Stimulated activated memory B cell treated with anti-CD40 and anti-IgM and Interleukin-4, amounts not matched to agents 10 μg/mL and 1 μg/mL and 100 μg/mL, for 72 hours (primary cell): ENCODE measurements at places on chromosomes 5 and 9.
A peak's percentile ranks its signal among the peaks of the same experiment; 100 is the strongest.

DNA sequence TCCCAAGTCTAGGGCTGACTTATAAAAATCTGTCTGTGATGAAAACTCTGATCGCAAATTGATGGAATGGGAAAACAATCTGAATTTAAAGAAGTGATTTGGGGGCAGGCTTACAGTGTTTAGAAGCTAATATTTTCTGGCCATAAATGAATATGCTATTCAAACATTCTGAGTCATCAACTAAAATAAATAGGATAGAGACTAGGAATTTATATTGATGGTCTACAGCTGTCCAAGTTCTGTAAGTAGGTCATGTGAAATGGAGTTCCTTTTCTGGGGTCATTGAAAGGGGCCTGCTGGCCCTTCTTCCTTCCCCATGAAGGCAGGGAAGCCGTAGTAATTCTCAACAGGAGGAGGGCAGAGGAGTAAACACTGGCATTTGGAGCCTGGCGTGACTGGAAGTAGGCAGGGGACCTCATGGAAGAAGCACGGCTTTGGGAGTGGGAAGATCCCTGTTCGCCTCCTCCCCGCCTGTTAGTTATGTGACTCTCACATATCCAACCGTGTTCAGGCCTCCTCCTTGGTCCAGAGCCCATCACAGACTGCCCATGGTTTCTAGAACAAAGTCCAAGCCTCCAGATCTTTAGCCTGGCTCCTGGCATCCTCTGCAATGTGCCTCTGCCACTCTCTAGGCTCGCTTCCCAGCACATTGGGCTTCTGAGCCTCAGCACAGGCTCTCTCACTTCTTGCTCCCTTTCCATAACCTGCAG is 31.7 kb downstream of the ALG2 start:
- ATAC-seq, result no peak

GRCh38 chr9:8115570-8115969 is 316.0 kb upstream of the DMAC1 start:
- peak; percentile 87 for ATAC-seq

- ATAC-seq, result no peak
These were observed 122.0 kb downstream of the PRDM9 start for GRCh38 chr5:23629396-23629795.

DNA sequence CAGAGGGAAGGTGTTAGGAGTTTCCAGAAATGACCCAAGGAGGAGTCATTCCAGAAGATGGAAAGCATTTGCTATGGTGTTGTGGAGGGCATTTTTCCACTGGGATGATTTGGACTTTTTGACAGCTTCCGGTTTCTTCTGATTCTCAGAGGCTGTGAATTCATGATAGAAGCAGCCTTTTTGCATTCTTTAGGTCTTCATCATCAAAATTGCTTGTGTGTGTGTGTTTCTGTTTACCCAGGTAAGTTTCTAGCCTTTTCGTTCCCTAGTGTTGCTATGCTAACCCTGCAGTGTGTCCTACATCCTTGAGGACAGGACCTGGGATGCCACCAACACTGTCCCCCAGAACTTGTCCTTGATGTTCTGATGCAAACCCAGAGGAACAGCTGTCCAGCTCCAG is 19.6 kb downstream of the IRX1 start:
- ATAC-seq, result no peak

- no peak for ATAC-seq
These were observed 15.3 kb downstream of the PLPP7 start for GRCh38 chr9:131304676-131305355.

DNA sequence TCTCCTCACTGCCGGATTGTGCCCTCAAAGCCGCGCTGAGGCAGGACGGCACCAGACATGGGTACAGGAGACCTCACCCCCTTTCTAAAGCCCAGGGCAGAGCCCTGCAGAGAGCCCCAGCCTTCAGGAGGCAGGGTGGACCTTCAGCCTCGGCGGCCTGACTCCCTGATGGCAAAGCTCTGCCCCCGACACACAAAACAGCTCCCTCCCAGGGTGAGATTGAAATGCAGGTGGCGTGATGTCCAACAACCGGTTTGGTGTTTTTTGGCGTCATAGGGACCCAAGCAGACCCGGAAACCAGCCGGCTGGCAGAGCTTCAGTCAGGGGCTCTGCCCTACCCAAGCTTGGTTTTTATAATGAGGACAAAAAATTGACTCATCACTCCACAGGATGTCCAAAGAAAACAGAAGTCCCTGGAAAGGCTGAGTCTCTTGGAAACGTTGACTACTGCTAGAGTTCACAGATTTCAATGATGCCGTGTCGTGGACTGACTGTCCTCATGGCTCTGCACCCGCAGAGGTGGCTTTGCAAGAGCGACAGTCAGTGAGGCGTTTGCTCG is 275.2 kb upstream of the IRX1 start:
- ATAC-seq, result no peak

GRCh38 chr5:73974871-73975360 is 348.9 kb downstream of the ARHGEF28 start:
- ATAC-seq, result no peak

DNA sequence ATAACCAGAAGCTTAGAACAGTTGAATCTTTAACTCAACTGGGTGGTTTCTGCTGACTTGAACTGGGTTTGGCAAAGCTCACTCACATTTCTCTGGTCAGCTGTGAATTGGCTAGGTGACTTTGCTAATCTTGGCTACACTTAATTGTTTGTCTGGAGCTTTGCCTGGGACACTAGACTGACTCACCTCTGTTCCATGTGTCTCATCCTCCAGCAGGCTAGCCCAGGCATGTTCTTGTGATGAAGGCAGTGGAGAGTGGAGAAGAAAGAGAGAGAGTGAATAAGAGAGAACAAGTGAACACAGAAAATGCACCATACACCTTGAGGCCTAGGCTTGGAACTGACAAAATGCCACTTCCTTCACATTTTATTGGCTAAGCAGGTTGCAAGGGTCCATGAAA is 32.6 kb downstream of the SPATA31D1 start:
- ATAC-seq, result no peak

GRCh38 chr5:178683783-178684182 is 46.7 kb downstream of the ZNF354A start:
- ATAC-seq, result no peak

- no peak for ATAC-seq
These were observed 69.5 kb upstream of the HAND1 start for GRCh38 chr5:154547551-154547950.

DNA sequence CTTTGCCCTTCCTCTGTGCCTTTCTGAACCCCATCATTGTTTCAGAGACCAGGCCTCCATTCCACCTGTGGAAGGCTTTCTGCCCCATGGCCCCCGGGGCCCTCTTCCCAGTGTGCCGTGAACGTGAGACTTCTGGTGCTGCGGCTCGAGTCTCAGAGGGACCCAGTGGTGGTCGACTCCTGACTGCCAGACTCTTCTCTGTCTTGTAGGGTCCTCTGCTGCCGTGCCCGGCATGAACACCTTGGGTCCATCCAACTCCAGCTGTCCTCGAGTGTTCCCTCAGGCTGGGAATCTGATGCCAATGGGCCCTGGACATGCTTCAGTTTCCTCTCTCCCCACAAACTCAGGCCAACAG is 20.1 kb upstream of the LTC4S start:
- ATAC-seq, result no peak

DNA sequence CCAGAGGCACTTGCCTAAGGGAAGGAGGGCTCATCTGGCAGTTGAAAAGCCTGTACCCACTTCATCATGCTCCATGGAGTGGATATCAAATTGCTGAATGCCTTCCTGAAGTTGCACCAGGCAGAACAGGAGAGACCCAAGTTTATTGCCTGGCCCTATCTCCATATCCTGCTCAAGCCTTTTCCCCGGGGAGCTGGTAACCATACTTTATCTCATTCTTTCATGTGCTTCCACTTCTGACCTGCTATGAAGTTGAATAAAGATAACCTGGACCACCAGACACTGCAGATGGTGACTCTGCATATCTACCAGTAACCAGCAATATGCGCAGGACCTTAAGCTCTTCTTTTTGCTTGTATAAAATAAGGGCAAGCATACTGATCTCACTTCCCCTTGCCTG is 1397.5 kb upstream of the CDH6 start:
- peak; percentile 34 for ATAC-seq

DNA sequence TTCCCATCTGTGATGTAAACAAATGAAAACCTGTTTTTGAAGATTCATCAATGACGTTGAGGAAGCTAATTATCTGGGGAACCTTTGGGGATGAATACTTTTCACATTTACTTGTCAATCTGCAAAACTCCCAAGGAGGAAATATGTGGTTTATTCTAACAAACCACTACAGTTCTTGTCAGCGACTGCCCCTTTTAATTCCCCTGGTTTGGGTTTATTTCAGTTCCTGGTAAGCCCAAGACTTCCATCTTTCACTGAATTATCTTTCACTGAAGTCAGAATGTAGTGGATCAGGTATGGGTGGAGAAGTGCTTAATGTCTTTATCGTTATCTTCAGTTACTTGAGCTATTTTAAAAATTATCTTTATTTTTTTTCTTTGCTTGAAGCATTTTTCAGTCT is 40.2 kb downstream of the TLR4 start:
- peak; percentile 66 for ATAC-seq

- ATAC-seq, result no peak
These were observed 159.9 kb downstream of the TMEM38B start for GRCh38 chr9:105854026-105854782.

DNA sequence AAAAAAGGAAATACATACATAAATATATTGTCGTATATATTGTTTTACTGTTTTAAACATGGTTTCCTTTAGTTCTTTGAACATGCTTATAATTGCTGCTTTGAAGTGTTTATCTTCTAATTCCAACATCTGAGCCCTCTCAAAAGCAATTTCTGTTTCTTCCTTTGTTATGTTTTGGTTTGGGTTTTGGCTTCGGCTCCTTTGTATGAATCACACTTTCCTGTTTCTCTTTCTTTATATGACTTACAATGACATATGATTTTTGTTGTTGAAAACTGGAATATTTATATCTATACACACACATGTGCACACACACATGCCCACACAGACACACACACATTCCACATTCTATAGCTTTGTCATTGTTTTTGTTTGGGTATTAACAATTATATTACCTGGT is 1206.7 kb downstream of the CDH12 start:
- ATAC-seq, result no peak

GRCh38 chr5:67941614-67942401 is 273.7 kb upstream of the PIK3R1 start:
- ATAC-seq, result no peak

- no peak for ATAC-seq
These were observed 57.0 kb downstream of the CFAP90 start for GRCh38 chr5:7793895-7794294.

GRCh38 chr9:133973791-133974630 is 18.1 kb downstream of the VAV2 start:
- ATAC-seq, result no peak

DNA sequence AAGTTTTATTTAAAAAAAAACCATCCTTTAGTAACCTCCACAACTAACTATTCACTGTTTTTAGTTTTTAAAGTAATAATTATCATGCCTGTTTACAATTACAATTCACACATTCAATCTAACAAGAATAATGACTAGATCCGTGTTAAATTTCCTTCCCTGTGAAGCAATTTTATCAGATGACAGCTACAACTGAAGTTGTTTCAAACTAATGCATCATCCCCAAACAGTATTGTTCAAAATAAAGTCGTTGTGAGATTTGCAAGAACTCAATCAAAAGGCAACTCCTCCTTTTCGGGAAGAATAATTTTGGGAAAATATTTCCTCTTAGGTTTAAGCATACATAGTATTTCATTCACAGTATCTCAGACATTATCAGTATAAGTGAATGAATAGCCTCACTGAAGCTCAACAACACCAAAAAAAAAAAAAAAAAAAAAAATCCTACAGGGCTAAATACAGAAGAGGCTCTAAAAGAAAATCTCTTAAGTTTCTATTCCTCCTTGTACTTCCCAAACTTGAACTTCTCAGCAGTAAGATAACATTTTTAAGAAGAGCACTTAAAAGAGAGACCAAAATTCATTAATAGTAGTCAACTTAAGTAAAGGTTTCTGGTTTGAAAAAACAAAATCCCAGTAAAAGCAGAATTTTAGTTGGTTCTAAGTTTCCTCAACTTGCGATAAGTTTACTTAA is 9.4 kb downstream of the C9orf72 start:
- ATAC-seq, result no peak

- no peak for ATAC-seq
These were observed 2.9 kb downstream of the NR2F1-AS1 start for GRCh38 chr5:93577854-93578812.

DNA sequence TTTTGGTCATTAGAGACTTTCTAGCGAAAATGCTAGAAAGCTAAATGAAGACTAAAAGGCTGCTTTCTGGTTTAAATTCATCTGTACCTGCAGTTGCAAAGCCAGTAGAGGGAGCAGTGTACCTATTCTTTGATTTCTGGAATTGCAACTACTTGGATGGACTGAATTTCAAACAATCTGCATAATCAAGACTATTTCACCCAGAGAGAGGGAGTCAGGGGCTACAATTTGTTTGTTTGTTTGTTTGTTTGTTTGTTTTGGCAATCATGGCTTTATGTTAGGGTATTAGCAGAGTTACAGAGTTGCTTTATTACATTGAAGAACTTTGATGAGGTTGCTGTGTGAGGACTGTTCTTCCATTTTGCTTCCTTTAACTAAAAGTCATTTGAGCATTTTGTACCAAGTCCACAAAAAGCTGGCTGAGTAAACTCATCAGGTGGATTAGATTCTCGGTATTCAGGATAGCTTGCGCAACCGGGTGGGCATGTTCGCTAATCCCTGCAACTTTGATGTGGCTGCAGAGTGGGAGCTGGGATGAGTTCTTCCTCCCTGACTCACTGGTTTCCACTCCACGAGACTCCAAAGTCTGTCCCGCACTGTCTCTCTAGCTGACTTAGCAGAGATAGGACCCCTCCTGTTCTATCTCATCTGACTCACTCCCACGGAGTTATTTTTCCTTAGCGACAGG is 80.0 kb upstream of the TUT7 start:
- ATAC-seq, result no peak

- no peak for ATAC-seq
These were observed 231.5 kb downstream of the FANCC start for GRCh38 chr9:95085861-95086563.

DNA sequence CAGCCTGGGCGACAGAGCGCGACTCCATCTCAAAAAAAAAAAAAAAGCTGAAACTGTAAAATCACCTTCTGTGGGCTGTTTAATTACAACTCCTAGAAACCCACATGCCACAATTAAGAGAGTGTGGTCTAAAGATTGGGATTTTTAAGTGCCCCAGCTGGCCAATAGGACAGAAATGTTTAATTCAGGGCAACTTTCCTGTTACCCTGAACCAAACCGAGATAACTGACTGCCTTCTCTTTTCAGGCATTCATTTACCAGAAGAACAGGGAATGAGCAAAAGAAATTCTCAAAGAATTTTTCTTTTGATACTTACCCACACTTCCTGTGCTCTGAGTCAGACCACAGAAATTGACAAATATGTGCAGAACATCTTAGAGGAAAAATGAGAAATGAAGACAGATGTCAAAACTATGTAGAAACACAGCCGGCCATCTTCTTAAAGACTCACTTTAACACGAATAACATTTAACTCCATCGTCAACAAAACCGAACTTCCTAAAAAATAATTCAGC is 221.3 kb upstream of the DAPK1 start:
- ATAC-seq, result no peak

DNA sequence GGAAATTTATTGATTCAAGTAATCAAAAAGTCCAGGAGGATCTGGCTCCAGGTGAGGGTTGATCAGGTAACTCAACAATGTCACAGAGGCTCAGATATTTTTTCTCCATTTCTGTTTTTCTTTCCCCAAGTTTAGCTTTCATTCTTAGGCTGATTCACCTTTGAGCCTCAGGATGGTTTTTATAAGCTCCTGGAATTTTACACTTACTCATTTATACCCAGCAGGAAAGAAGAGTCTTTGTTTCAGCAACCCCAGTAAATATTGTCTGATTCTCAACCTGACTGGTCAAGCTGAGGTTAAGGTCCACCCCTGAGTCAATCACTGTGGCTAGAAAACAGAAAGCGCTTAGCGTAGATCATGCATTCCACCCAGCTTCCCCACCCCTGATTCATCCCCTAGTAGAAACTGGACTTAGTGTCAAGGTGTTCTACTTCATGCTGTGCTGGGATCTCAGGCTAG is 500.6 kb downstream of the KIF4B start:
- no peak for ATAC-seq
